Activated naive CD4-positive, alpha-beta T cell treated with Interleukin-2 at 50 U/mL for 16 hours (primary cell): ENCODE measurements at places on chromosomes 13 and 19.

DNA sequence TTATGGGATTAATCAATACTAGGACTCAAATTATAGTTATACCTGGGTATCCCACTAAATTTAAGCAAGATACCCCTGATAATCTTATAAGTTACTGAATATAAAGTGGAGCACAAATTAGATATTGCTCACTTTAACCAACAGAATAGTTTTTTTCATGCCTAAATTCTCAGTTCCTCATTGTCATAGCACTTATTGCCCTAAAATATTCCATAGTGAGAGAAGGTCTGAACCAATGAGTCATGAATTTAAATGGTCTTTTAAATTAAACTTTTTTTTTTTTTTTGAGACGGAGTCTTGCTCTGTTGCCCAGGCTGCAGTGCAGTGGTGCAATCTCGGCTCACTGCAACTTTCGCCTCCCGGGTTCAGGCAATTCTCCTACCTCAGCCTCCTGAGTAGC lies 42.4 kb downstream of the ZNF136 start:
- no peak for DNase-seq

- no peak for DNase-seq
Measured at GRCh38 chr13:112207129-112207528, 140.2 kb downstream of the SOX1 start.

DNA sequence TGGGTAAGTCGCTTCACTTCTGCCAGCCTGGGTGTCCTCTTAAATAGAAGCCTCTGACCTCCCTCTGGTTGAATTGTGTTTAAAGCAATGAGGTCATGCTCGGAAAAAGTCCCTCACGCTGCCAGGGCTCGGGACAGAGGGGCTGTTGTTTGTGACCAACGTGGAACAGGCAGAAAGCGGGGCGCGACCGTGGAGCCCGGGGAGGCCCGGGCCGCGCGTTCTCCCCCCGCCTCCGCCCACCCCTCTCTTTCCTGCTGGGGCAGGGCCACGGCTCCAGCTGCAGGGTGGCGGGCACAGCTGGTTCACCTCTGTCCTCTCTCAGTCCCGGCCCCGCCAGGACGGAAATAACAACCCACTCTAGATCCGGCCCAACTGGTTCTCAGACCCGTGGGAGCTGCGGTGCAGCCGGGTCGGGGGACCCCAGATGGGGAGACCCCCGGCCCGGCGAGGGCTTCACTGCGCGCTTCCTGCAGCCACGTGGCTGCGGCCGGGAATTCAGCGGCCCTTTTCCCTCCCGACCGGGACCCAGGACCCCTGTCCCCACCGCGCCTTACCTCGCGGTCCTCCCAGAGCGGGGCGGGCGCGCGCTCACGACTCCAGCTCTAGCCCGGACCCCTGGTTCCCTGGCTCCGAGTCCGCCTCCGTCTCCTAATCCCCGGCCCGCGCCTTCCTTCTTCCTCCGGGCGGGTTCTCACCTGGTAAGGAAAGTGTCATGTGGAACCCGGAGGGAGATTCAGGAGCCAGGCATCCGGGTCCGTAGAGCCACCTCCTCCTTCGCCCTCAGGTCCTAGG lies 1.9 kb downstream of the CDC42EP5 start:
- no peak for DNase-seq

DNA sequence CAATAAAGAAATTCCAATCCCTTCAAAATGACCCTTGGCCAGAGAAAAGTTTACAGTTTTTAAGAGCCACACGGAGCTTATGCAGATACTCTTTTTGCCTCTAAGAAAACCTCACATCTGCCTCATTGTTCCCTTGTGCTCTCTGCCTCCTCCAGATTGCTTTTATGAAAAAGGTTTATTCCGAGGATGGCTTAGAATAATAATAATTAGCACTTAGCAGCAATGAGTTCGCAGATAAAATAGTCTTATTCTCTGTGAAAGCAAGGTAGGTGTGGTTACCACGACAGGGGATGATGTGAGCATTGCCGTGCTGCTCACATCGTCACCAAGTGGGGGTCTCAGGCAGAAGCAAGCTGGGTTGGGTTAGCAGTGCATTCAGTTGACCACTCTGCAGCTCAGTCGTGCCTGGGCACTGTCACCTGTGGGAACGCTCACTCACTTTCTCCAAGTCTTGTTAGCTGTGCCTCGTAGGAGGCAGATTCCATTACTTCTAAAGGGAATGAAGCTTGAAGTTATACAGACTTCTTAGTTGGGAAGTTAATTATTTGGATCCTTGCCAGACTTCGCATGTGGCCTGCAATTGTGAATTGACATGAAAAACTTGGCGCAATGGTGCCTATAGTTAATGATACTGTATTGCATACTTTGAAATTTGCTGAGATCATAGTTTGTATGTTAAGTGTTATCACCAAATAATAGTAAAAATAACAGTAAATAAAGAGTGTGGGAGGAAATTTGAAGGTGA lies 157.2 kb downstream of the MYO16 start:
- no peak for DNase-seq

- DNase-seq: no peak
Measured at GRCh38 chr19:23901360-23901759, 13.3 kb upstream of the ZNF726 start.

DNA sequence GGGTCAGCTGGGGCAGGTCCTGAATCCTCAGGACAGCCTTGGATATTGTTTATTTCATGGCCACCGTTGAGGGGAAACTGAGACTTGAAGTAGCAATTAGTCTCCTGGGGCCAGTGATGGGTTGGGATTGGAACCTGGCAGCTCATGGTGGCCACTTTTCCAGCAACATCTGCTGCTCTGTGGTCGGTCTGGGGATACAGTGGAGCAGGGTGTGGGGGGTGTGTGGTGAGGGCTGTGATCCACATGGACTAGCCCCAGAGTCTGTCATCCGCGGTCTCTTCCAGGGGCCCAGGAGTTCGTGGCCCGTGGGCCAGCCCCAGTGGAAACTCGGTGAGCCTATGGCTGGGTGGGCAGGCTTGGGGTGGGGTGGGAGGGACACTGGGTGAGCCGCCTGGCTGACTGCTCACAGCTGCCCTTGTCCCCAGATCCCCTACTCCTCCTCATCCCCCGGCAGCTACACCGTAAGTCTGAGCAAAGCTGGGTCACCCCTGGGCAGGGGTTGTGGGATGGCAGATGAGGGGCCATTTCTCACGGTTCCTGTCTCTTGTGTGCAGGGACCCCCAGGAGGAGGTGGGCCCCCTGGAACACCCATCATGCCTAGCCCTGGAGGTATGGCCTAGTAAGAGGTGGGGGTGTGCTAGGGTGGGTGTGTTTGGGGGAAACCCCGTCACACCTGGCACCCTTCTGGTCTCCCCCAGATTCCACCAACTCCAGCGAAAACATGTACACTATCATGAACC lies 5.5 kb downstream of the ISYNA1 start:
- no peak for DNase-seq

DNA sequence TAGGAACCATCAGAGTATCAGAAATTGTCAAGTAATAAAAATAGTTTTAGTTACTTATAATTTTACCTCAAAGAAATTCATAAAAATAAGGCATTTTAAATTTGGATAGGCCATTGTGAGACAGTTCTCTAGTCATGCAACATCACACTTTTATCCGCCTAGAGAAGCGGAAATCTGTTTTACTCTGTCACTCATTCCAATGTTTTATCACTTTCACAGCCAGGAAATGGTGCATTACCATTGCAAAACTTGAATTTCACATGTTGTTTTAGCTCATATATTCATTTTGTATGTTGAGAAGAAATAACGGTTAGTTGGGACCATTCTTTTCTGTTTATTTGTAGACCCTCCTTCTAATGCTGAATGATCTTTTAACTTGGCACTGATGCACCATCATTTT lies 427.2 kb downstream of the GPC6 start:
- DNase-seq: no peak

GRCh38 chr13:46575301-46575771 lies 22.4 kb downstream of the LRCH1 start:
- DNase-seq: no peak

DNA sequence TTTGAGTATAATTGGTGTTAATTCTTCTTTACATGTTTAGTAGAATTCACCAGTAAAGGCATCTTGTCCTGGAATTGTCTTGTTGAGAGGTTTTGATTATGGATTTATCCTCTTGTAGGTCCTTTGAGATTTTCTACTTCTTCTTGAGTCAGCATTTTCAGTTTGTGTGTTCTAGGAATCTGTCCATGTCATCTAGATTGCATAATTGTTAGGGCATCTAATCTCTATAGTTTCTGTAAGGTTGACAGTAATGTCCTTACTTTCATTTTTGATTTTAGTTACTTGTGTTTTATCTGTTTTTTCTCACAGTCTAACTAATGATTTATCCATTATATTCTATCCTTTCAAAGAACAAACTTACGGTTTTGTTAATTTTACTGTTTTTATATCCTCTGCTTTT lies 492.0 kb downstream of the FGF9 start:
- DNase-seq: no peak

DNA sequence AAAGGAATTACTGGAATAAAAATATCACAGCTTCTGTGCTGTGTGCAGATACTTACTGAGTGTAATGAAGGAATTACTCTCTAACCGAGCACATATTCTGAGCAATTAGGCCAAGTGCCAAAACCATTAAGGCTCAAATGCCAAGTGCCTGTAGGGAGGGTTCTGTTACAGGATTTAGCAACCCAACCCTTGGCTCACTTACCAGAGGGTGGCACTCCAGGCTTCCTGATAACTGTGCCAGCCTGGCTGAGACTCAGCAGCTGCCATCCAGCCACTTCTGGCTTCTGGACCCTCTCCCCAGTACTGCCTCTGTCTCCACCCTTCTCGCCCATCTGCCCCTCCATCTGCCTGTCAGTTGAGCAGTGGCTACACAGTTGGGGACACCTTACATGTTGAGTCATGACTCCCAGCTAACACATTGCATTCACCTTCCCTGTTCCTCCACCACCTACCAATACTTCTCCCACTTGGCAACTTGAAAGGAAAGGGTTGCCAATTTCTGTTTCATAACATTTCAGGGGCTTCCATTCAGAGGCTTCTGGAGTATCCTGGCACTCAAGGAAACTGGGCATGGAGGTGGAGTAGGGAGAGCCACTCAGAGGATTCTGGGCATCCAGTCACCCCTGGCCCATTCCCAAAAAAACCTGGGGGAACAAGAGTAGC lies 110.5 kb downstream of the COG6 start:
- DNase-seq: peak; percentile 30

DNA sequence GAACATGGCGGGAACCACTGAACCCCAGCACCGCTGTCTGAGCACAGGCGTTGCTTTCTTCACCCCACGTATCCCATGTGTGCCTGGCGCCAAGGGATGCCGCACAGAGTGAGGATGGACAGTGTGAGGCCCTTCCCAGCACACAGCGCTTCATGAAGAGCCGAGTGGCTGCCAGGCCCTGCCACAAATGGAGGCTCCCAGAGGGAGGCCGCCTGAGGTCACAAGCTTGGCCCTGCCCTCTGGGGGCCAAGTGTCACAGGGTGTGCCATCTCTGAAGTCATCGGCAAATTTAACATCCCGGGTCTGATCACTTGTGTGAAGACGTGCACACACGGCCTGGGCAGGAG lies 24.4 kb downstream of the MPND start:
- DNase-seq: no peak

- no peak for DNase-seq
Measured at GRCh38 chr13:111219950-111220349, 100.5 kb upstream of the TEX29 start.

DNA sequence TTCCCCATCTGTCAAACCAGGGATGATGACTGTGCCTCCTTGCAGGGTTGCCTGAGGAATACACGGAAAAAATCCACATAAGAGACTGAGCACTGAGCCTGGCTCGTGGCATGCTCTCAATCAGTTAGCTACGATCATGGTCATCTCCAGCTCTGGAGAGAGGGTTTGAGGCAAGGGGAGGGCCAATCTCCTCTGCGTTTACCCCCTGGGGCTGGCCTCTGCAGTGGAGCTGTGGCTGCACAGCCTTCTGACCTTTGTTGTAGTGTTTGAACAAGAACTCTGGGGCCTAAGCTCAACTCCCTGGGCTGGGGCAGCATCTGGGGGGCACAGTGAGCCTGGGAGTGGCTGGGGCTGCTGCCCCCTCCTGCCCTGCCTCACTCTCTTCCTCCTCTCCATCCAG lies 5.9 kb downstream of the LRRC4B start:
- no peak for DNase-seq
